Activated CD4-positive, alpha-beta T cell treated with anti-CD3 and anti-CD28 coated beads, Interleukin-2, amount 10 ng/mL, durations not matched to agents 7 days and 5 days (primary cell): ENCODE measurements at places on chromosomes 2 and 18.

- no peak for DNase-seq
Observed at GRCh38 chr2:98716786-98717185, 14.1 kb downstream of the MGAT4A start.

GRCh38 chr2:76642129-76642528 lies 880.0 kb downstream of the LRRTM4 start:
- no peak for DNase-seq

GRCh38 chr2:232418466-232419244 lies 12.0 kb downstream of the ALPG start:
- no peak for DNase-seq

GRCh38 chr2:104641786-104642185 lies 212.1 kb upstream of the POU3F3 start:
- DNase-seq: no peak

DNA sequence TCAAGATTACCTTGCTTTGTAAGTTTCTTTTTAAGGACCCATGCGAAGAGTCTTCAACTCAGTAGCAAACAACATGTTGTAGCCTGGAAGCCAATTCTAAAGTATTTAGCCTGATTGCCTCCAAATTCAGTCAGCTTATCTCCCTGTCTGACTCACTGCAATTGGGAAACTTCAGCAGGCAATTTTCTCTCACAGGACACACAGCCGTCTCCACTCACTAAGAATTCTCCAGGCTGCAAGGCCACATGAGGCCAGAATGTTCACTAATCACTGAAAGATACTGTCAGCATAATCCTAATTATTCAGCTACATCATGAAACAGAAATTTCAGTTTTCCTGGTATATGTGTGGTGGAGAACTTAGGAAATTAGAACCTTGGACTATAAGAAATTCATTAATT lies 78.1 kb upstream of the PDE1A start:
- no peak for DNase-seq

DNA sequence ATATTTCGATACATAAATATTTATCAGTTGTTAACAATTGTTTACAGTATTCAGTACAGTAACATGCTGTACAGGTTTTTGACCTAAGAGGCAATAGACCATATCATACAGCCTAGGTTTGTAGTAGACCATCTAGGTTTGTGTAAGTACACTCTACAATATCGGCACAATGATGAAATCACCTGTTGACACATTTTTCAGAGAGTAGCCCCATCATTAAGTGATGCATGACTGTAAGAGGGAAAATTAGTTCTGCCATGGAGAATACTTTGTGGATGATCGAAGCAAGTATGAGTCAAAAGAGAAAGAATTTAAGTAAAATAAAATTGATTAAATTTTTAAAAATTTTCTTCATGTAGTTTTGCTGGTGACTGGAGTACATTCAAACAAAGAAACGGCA lies 32.6 kb downstream of the VIT start:
- DNase-seq: no peak
